ENCODE measurements at places on chromosomes 13 and 19.

GRCh38 chr19:29499921-29500590, 25.7 kb upstream of the VSTM2B start:
- DNase-seq: no peak

GRCh38 chr19:39084732-39085080, 538 bp downstream of the ACP7 start:
- DNase-seq: no peak

DNA sequence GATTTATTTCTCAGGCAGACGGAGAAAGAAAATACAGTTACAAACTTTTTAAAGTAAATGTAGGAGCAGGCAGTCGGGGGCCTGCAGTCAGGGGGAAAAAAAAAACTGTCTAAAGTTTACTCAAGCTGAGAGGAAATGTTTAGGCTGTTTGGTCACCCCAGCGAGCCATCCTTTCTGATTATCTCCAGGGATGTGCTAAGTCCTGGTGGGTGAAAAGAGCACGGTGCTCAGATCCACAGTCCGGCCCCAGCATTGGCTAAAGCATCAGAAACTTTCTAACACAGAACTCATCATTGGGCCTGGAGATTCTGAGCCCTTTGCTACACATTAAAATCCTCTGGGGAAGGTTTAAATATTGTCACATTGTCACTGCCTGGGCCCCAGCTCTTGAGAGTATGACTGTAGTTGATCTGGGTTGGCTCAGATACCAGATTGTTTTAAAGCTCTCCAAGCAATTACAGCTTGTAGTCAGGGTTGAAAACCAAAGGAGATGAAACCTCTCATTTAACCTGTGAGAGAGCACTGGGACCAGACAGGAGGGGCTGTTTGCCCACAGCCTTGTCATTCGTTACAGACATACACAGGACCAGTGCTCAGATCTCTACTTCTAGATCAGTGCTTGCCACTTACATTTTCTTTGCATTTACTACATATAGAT, 131.1 kb upstream of the HTR2A start:
- no peak for DNase-seq

GRCh38 chr13:38167164-38167822, 182.4 kb upstream of the UFM1 start:
- no peak for DNase-seq

GRCh38 chr19:51529301-51529700, 2.2 kb downstream of the SIGLEC6 start:
- no peak for DNase-seq

DNA sequence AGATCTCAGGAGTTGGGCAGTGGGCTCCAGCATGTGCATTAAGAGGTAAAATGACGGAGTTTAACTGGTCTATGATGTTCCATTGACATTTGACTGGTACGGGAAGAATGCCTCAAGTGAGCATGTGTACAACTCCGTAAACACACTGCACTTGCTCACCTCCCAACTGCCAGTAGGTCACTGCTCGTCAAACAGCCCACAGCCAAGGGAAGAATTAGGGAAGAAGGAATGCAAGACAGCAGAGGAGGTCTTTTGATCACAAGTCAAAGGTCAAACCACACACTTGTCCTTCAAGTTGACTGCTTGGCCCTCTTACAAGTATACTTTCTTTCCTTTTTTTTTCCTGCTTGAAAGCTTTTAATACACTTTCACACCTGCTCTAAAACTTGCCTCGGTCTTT, 236.7 kb downstream of the B3GLCT start:
- no peak for DNase-seq

GRCh38 chr13:112953591-112954487, 15.2 kb upstream of the MCF2L start:
- no peak for DNase-seq

GRCh38 chr13:77836423-77836822, 82.2 kb downstream of the EDNRB start:
- DNase-seq: no peak

Data from GM04503 (cell line).